ENCODE measurements at places on chromosomes 5 and 9.
A peak's percentile ranks its signal among the peaks of the same experiment; 100 is the strongest.

DNA sequence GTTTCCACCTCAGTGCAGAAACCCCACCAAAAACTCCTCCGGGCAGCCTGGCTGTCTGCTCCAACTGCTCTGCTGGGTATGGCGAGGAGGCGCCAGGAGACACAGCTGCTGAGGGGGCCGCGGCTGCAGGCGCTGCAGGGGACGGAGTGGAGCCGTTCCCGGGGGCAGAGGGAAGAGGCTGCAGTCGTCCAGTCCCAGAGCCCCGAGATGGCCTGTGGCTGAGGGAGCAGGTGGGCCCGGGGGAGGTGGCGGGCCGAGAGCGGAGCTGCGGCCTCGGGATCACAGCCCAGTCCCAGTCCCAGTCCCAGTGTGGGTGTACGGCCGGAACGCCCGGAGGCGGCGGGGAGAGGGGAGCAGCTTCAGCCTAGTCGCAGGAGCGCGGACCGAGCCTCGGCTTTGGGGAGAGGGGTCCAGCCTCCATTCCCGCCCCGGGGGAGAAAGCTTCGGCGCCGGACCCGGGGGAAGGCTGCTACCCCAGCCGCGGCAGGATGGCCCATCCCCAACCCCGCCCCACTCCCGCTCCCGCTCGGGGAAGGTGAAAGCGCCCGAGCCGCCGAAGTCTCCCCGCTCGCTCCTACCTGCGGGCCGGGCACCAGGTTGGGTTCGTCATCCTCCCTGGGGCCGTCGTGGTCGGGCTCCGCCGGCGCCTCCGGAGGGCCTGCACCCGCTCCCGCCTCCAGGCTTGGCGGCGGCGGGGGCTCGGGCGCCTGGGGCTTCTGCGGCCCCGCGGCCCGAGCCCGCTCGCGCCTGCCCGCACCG lies 513 bp downstream of the FAM193B start:
- DNase-seq: peak; percentile 27

DNA sequence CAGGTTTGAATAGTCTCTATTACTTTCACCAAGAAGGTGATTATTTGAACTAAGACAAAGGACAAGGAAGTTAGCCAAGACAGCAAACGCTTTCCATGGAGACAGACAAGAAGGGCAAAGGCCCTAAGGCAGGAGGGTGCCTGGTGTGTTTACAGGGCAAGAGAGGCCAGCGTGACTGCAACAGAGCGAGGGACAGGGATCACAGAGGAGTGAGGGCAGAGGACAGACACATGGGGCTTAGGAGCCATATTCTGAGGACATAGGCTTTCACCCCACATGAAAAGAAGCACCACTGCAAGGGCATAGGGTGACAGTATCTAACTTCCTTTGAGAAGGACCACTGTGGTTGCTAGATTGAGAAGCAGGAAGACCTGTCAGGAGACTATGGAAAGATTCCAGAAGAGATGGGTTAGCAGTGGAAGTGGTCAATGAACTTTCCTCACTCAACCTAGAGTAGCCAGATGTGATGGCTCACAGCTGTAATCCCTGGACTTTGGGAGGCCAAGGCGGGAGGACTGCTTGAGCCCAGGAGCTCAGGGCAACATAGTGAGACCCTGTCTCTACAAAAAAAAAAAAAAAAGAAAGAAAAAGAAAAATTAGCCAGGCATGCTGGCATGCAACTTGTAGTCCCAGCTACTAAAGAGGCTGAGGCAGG lies 5.0 kb upstream of the HAVCR1 start:
- DNase-seq: no peak

GRCh38 chr5:91219091-91219802 lies 163.9 kb downstream of the ARRDC3 start:
- DNase-seq: peak; percentile 92

DNA sequence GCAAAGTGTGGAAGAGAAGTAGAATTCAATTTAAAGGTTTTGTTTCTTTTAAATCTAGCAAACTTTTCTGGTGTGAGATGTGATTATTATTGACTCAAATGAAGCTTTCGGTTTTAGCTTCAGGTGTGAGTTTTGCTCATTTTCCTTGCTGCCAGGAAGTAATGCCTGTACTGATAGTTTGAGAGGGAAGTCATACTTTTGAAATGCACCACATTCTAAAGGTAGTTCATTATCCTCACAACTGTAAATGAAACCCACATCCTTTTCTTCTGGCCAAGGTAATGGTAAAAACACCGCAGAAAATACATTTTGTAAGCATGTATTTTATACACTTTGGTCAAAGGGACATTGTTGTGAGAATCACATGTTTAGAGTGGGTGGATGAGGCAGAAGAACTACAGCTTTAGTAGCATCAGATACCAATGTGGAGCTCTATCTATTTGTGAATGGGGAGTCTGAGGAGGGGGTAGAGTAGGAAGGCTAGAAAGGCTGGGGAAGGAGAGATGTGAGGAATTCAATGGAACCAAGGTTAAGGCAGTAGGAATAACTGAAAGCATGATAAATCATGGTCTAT lies 167.0 kb upstream of the CDKN2B start:
- DNase-seq: no peak

GRCh38 chr5:164027738-164028137 lies 522.3 kb downstream of the MAT2B start:
- peak; percentile 3 for DNase-seq

- DNase-seq: no peak
Observed at GRCh38 chr9:7402334-7403027, 397.1 kb downstream of the DMAC1 start.

- no peak for DNase-seq
Observed at GRCh38 chr9:133342570-133342969, 5.4 kb downstream of the MED22 start.

DNA sequence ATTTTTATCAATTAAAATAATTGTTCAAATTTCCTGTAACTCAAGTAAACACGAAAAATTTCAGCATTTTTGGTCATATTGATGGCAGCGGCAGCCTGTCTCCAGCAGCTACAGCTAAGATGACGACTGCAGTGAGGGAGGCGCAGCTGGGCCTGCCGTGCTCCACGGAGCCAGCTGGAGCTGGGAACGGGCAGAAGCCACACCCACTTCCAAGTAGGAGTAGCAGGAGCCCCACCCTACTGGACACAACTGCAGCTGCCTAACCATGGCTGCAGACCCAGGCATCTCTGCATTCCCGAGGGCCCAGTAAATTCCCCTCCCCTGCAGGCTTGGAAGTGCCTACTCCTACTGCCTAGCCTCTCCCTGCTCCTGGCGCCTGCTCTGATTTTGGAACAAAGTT lies 2031.7 kb downstream of the EFNA5 start:
- DNase-seq: no peak

DNA sequence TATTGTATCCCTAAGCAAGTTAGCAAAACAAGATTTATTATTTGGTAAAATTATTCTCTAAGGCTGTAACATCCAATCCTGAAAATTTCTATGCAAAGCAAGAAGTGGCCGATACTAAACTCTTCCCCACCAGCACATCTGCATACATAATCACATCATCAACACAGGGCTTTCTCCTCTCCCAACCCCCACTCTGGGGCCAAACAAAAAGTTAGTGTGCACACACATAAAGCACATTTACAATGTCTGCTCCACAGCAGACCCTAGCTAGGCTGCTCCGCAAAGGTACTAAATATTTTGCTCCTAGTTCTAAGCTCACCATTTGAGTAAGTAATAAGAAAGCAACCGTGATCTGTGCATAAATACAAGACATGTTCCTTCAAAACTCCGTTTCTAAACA lies 3.6 kb downstream of the RNF130 start:
- DNase-seq: no peak

DNA sequence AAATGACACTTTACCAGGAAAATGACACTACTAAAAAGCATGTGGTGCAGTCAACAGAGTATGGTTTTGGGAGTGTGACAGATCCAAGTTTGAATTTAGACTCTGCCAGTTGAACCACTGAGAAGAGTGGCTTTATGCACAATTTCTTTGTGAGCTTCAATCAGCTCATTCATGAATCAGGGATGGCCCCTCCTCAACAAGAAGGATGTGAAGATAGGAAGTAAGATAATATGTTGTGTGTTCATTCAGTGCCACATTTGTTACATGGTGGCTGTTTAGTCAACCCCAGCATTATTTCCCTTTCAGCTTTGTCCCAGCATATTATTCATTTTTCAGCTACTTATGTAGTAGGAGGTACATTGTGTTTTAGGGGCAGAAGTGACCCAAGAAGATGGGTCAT lies 140.1 kb downstream of the TLE4 start:
- no peak for DNase-seq

DNA sequence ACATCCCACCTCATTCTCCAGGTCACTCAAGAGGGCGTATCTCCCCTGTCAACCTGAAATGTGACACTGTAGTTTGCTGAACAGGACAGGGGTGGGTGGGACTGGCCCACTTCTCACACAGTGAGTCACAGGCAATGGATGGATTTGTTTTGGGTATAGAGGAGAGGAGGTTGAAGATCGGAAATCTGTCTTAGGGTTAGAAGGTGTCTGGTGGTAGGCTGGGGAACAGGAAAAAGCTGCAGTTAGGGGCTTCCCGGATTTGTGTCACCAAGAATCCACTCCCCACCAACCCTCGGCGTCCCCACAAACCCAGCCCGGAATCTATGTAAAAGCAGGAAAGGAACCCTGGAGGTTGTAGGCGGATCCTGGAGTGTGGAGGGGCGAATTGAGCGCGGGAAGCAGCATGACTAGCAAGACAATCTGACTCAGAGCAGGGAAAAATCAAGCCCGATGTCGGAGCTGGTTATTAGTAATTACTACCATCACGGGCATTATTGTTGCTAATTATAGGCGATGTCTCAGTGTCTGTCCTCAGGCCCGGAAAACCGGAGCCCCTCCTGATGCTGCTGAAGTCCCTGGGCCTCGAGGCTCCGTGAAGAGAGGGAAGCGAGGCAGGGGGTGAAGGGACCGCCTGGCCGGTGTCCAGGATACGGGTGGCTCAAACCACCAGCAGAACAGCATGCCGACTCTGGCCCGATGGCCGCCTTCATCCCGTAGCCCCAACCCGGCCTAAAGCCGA lies 1.7 kb upstream of the IRX1 start:
- no peak for DNase-seq

DNA sequence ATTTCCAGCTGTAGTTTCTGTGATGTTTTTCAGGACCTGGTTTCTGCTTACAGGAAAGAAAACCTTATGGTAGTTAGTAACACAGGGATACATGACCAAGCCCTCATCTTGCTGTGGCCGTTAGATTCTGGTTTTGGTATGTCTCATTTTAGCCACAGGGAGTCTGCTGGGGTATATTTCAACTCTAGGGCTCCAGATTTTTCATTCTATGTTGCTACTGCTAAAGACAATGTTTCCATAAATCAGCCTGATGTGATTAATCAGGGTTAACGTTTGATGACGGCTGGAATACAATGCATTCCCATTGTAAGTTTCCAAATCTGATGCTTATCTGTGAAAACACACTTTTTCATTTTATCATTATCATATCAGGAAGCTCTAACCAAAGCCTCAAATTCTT lies 48.2 kb downstream of the P4HA2 start:
- no peak for DNase-seq

- DNase-seq: no peak
Observed at GRCh38 chr9:17509151-17509550, 69.7 kb upstream of the SH3GL2 start.

GRCh38 chr9:61667559-61668121 lies 477.8 kb downstream of the SPATA31A7 start:
- no peak for DNase-seq

DNA sequence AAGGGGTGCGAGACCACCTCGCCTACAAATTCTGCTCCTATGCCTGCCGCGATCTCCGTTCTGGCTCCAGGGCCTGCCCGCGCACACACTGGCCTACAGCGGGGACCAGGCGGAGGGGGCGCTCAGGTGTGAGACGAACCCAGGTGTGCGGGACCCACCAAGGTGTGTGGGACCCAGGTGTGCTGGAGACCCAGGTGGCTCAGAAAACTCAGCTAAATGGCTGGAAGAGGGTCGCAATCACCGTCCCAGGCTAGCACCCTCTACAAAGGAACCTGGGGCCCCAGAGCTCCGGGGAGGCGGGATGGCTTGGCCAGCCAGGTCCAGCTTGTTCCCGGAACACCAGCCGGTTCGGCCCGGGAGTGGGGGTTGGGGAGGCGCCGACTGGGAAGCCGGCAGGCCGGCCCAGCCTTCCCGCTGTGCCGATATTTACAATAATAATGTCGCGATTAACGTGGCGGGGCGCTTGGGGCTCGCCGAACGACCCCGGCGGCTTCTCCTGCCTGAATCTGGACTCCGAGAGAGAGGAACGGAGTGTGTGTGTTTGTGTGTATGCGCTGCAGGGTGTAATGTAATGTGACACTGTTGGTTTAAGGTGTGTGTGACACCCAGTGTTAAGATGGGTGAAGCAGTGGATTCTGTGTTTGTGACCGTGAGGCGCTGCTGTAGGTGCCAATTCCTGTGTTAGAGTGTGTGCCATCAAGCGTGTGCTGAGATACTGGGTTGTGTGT lies 1.4 kb downstream of the PCDH1 start:
- no peak for DNase-seq

- peak; percentile 39 for DNase-seq
Observed at GRCh38 chr9:137126786-137127185, 12.2 kb upstream of the GRIN1 start.

- DNase-seq: no peak
Observed at GRCh38 chr5:126166368-126166767, 256.8 kb upstream of the GRAMD2B start.

GRCh38 chr9:38685535-38685934 lies 34.4 kb downstream of the FAM240B start:
- no peak for DNase-seq

DNA sequence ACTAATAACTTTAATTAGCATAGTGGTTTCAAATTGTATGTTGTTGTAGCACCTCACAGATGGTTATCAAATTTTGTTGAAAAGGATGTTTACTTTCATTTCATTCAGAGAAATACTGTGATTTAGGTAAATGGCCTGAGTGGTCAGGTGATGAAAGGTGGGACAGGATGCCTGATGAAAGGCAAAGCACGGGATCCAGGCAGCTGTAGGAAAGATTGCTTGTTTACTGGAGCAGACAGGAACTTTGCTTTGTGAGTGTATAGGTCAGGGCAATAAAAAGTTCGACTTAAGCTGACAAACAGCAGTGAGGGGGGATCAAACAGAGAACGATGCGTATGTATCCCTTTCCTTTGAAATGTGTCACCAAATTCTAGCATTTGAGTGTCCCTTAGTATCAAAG lies 19.0 kb downstream of the KIAA1958 start:
- no peak for DNase-seq

- no peak for DNase-seq
Observed at GRCh38 chr9:132582786-132583583, 579 bp downstream of the BARHL1 start.

- no peak for DNase-seq
Observed at GRCh38 chr5:159878988-159879471, 37.3 kb upstream of the ADRA1B start.

DNA sequence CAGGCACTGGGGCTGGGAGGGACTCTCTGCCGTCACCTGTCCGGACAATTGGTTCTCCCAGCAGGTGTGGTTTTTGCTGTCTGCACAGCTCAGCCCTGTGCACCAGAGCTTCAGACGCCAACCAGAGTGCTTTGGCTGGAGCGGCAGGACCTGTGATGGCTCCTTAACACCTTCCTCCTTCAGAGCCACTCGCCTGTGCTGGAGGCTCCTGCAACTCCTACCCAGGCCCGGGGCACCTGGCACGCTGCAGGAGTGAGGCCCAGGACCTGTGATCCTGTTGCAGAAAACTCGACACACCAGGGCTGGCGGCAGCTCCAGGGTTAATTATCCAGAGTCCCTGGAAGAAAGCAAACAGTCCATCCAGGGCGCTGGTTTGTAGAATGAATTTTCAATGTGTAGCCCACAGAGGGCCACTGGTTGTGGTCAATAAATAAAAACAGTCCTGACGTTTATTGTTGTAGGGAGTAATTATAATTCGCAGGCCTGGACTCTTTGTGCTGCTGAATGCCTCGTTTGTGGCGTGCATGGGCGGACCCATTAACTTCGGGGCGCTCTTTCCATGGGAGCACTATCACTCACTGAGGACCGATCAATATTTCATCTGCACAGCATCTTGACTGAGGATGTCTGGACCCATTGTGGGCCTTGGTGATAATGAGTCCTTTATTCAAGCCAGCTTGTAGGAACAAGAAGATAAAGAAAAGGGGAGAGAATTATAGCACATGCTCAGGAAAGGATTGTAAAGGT lies 339.7 kb upstream of the IRX4 start:
- DNase-seq: no peak
